ENCODE measurements at places on chromosomes 1 and 21.
A peak's percentile ranks its signal among the peaks of the same experiment; 100 is the strongest.

GRCh38 chr1:234321231-234321630, 52.0 kb upstream of the COA6 start:
- DNase-seq: no peak

DNA sequence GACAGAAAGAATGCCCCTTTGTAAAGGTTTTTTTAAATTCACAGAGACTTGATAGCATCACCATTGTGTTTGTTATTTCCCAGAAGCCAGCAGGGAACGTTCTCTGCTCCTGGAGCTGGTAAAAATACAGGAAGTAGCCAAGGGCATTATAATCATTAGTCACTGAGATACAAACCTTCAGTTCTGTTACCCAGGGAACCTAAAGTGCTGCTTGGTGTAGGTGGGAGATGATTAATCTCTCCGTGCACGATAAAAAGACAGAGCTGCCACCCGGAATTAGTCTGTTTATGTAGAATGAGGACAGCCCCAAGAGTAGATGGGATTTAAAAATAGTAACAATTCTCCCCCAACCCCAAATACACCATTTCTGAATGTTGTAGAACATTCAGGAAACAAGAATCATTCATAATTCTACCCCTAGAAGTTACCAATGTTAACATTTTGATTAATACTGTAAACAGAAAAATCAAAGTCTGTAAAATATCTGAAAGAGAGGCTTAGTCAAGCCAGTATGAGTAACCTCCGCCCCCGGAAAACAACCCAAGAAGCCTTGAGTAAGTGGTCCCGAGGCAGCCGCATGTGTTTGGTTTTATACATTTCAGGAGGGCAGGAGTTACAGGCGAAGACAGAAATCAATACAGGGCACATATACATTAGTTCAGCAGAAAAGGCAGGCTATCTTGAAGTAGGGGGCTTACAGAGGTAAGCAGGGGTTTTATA, 45.3 kb upstream of the CTBS start:
- peak; percentile 69 for DNase-seq

GRCh38 chr1:234114648-234115307, 210.3 kb downstream of the SLC35F3 start:
- DNase-seq: no peak

- no peak for DNase-seq
Observed at GRCh38 chr1:76595024-76595423, 272.3 kb upstream of the ST6GALNAC5 start.

DNA sequence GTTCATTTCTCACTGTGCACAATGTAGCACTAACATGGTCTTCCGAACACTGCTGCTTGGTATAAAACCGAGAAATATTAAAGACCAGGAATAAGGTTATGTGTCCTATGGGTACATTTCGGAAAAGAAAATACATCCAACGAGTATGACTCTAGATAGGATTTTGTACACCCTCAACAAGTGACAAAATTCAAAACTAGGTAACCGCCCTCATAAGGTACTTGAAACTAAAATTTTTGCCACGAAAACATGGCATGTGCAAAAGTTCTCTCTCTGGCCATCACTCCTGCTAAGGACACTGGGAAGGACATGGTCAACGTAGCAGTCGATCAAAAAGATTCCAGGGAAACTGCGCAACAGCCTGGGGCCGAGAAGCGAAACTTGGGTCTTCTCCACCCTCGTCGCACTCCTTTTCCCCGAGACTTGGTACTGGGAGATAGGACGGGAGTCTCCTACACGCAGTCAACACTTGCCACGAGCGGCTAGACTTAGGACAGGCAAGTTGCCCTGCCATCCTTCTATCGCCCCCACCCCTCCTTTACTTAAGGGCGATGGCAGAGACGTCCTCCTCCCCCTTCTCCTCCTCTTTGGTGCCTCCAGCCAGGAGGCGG, 338 bp upstream of the TOR1AIP1 start:
- DNase-seq: no peak

DNA sequence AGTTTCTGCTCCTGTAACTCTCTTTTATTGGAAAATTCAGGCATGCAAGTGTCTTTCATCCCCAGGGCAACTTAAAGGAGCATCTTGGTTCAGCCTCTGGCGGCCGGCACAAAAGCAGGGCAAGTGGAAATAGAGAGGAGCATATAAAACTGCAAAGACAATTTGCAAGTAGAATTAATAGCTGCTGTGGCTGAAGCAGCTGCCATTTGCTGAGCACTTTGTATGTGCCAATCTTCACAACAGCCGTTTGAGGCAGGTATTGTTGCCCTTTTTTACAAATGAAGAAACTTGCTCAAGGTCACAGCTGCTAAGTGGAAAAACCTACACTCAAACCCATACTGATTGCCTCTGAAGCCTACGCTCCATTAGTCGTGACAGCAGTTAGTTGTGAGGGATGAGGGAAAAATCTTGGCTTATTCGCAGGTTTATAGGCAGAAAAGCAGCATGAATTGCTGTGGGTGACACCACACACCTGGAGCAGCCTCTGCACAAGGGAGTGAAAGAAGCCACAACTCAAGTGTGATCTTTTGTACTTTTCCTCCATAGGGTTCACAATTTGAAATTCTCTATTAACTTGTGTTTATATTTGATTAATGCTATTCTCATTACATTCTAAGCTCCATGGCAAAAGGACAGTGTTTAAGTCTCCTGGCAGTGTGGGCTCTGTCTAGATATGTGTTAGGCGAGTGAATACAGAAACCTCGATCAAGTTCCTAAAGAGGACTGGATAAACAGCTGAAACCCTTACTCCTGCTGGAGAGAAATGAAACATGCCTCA, 99.0 kb upstream of the BEND5 start:
- no peak for DNase-seq

GRCh38 chr1:17251246-17251645, 2.3 kb downstream of the PADI3 start:
- no peak for DNase-seq

DNA sequence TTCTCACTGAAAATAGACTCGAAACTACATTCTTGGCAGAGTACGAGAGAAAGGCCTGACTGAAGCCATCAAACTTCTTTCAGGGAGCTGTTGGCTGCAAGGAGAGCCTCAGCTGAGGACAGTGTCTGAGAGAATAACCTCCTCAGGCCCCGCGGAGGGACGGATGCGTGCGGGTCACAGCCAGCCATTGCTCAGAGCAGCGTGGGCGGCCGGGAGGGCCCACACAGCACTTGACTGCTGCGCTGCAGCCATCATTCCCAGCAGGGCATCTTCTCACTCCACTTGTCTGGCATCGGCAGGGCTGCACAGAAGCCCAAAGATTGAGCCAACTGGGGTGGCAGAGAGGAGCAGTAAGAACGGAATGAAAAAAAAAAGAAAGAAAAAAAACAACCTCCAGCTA, 113.5 kb downstream of the XCL2 start:
- DNase-seq: no peak

- no peak for DNase-seq
Observed at GRCh38 chr21:41613533-41613909, 105.6 kb upstream of the TMPRSS2 start.

DNA sequence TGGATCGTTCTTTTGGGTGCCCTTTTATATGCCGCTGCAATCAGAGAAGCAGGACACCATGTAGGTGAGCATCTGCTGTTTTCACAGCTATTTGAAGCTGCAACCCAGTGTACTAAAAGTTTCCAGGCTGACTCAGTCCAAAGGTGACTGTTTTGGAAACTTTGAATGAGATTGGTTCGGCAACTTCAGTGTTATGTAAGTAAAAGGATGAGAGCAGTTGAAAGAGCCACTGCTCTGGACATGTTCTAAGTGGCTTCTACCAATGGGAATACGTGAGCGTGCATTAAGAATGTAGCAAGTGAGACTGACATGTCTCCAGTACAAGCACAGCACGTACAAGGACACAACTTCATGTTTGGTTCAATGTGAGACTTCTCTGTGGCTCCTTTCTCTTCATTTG, 55.6 kb downstream of the DDR2 start:
- DNase-seq: no peak

- no peak for DNase-seq
Observed at GRCh38 chr1:186633116-186633515, 47.1 kb downstream of the PTGS2 start.

DNA sequence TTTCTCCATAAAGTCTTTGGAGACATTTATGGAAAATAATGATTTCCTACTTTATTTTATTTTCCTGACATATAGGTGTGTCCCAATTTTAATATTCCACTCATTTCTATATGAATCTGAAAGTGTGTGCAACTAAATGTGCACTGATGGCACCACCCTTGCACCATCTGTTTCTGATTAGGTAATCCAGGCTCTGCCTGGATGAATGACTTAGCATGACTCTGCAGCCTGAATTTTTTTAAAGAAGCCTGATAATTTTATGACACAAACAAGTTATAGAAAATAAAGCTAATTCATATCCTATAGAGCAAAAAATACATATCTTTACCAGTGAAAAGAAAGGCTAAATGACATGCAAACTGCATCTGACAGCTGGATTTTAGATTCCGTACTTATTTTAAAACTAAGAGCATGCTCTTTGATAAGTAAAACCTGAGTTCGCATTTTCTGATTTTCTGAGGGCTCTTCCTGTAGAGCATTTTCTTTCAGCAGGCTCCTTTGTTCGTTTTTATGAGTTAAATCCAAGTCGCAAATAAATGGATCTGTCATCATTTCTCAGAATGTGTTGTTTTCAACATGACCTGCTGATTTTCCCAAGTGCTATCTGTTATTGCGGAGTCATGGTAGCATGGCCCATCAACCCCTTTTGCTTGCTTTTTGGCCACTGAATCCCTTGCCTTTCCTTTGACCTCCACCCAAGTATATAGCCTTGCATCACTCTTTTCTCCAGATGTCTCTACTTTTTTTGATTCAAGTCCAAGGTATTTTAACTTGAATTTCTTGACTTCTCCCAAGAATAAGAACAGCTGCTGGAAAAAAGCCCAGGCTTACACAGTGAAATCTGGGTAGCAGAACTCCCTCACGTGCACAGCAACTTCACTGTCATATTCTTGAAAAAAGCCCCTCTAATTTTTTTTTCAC, 52.8 kb upstream of the LYPLAL1 start:
- no peak for DNase-seq

GRCh38 chr1:214076708-214077065, 88.9 kb downstream of the PROX1 start:
- DNase-seq: no peak

- no peak for DNase-seq
Observed at GRCh38 chr21:19123053-19123452, 719.5 kb upstream of the TMPRSS15 start.

- DNase-seq: no peak
Observed at GRCh38 chr1:28110555-28110954, 22.1 kb upstream of the EYA3 start.

DNA sequence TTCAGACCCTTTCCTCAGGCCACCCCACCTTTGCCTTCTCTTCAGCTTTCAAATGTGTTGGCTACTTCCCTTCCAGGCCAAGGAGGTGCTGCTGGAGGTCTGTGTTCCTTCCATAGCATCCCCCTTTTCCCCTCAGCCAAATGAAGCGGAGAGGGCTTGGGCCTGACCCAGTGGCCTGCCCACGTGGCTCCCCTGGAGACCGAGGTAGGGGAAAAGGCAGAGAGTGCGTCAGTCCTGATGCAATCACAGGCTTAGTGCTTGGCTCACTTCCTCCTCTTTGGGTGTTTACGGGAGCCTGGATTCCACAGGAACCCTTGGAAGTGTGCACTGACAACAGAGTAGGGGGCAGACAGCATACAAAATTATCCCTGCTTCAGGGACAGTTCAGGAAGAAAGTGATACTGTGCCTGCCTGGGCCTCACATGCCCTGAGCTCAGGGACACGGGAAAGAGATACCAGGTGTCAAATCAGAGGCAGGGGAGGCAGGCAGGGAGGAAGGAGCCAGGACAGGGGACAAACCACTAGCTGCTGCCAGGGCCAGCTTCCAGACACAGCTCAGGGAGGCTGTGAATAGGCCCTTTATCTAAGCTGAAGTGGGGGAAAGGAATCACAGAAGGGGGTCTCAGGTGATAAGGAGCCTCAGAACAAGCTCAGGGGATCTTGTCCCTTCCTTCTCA, 16.6 kb upstream of the PTP4A2 start:
- no peak for DNase-seq

GRCh38 chr1:91325456-91325855, 79.2 kb downstream of the HFM1 start:
- no peak for DNase-seq
